ENCODE measurements at places on chromosomes 1 and 21.

DNA sequence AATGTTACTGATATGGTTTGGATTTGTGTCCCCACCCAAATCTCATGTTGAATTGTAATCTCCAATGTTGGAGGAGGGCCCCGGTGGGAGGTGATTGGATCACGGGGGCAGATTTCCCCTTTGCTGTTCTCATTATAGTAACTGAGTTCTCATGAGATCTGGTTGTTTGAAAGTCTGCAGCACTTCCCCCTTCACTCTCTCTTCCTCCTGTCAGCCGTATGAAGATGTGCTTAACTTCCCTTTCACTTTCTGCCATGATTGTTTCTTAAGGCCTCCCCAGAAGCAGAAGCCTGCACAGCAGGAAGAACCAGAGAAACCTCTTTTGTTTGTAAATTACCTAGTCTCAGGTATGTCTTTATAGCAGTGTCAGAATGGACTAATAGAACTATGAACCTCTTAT lies 28.4 kb downstream of the TRIM33 start:
- DNase-seq: no peak

DNA sequence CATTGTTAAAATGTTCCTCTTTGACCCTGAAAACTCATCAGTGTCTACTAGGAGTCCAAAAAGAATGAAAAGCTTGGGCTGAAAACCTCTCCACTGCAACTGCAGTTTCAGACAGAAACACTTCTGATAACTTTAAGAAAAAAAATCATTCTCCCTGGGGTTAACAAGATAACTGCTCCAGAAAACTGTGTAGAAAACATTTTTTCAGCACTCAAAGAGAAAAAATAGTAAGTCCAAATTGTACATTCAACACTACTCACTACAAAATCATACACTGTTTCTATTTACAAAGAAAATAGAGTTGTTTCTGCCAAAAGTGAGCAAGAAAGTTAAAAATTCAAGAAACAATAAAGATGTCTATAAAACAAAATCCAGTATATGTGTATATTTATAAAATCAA lies 157.8 kb downstream of the RERE start:
- no peak for DNase-seq

DNA sequence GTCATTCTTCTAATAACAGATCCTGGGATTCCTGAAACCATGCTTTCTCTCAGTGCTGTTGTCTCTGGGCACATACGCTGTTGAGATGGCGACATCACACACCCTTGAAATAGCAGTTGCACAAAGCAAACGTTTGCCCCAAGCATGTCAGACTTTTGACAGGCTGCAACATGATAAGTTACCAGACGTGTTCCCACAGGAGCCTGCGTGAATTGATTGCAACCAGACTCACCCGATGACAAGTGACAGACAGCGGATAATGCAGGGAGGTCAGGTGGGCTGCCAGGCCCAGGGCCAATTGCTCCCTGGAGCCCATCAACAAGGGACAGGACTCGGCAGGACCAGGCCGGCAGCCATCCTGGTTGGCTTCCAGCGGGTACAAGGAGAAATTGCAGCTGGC lies 310.9 kb downstream of the SIPA1L2 start:
- DNase-seq: peak; percentile 83

GRCh38 chr1:50605186-50605875 lies 182.1 kb upstream of the DMRTA2 start:
- peak; percentile 42 for DNase-seq

All from NCI-H2171 (cell line).